Myocyte (in vitro differentiated cells): ENCODE measurements at places on chromosomes 16 and 17. TPM values are rescaled to one million over a fixed set of nuclear protein-coding genes. Genes with fewer than 3 reads are reported as not detected.
A peak's percentile ranks its signal among the peaks of the same experiment; 100 is the strongest.

GRCh38 chr16:85462714-85463611 is 150.2 kb upstream of the GSE1 start:
- no peak for DNase-seq

GRCh38 chr16:2753733-2754020 is 1.2 kb downstream of the SRRM2 start:
- DNase-seq = peak; percentile 22

GUCY2D gene
- total RNA-seq = not detected in 2 replicates

- DNase-seq = no peak
These were observed 97.1 kb upstream of the TMEM97 start for GRCh38 chr17:28221751-28222414.

SYNGR3 gene
- 0.51 and 2.7 TPM in 2 replicates for total RNA-seq

- DNase-seq = peak; percentile 61
These were observed 339 bp downstream of the N4BP1 start for GRCh38 chr16:48609652-48610029.

DNA sequence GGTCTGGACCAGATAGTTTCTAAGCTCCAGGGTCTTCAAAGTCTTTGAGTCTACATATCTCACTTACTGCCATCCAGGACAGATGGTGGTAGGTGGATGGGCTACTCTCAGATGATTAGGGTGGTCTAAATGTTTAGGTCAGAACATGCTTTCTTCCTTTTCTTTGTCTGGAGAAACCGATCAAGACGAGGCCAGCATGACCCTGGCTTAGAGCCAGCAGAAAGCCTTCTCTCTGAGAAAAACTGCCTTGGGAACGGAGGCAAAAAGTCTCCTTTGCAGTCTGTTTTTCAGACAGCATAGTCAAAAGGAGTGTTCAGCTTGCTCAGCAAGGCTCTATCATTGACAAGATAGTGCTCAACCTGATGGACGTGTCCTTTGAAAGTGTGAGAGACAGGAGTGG is 48.8 kb downstream of the SPACA3 start:
- DNase-seq = no peak

DNA sequence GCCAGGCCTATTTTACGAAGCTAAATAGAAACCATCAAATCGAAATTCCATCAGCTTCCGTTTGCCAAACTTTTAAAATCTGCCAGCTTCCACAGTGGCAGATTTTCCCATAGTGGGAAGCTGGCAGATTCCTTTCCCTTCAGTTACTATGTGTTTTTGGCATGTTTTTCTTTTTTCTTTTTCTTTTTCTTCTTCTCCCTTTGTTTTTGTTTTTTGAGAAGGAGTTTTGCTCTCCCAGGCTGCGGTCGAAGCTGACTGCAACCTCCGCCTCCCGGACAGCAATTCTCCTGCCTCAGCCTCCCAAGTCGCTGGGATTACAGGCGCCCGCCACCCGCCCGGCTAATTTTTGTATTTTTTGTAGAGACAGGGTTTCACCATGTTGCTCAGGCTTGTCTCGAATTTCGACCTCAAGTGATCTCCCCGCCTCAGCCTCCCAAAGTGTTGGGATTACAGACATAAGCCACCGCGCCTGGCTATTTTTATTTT is 684 bp upstream of the CWC25 start:
- peak; percentile 13 for DNase-seq

GRCh38 chr17:34452769-34453168 is 89.7 kb upstream of the CCL1 start:
- DNase-seq = no peak

DCTPP1 gene
- total RNA-seq = 8.6 and 12.5 TPM in 2 replicates
